ENCODE measurements at places on chromosomes 4 and X.

- DNase-seq, result no peak
- no peaks in the 10 kb centered on the region for H3K4me1 ChIP-seq
- H3K27me3 ChIP-seq, result no peaks in the 10 kb centered on the region
- H3K27ac ChIP-seq, result no peak overlapping the region
- H3K4me3 ChIP-seq, result no peak overlapping the region
These were observed 31.7 kb downstream of the RNF212 start for GRCh38 chr4:1081689-1082040.

- H3K4me3 ChIP-seq, result no peak overlapping the region
- no peaks in the 10 kb centered on the region for H3K4me1 ChIP-seq
- no peaks in the 10 kb centered on the region for H3K36me3 ChIP-seq
- no peak overlapping the region for H3K27ac ChIP-seq
- no peaks in the 10 kb centered on the region for H3K27me3 ChIP-seq
These were observed 332.1 kb downstream of the ASMT start for GRCh38 chrX:1946974-1947373.

DNA sequence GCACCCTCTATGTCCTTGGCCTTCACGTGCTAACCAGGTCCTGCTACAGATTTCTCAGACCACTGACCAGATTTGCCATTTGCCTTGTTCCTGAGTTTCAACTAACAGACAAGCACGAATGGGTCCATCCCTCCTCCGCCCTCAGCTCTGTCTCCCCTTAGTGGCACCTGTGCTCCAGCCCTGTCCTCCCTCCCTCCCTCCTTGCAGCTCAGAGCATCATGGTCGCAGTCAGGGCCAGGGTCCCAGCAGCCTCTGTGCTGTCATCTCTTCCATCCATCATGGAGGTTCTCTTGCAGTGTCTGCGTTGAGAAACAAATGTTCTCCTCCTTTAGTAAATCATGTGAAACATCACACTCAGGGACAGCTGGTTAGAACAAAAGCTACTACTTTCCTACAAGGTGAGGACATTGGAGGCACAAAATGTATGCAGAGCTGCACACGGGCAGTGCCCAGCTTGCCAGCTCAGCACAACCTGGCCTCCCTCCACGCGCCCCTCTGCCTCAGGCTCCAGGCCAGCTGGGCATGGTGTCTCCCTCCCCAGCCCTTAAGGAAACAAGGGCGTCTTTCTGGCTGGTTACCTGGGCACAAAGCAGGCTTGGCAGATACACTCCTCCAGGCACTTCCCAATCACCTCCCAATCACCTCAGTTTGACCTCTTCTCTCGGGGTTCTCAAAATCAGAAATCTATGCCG is 79.5 kb upstream of the ATP6AP2 start:
- no peak overlapping the region for H3K27ac ChIP-seq
- no peaks in the 10 kb centered on the region for H3K27me3 ChIP-seq
- no peak overlapping the region for H3K4me3 ChIP-seq
- DNase-seq, result no peak
- H3K36me3 ChIP-seq, result no peaks in the 10 kb centered on the region
- no peaks in the 10 kb centered on the region for H3K4me1 ChIP-seq

GRCh38 chr4:121693886-121694285 is 2.9 kb downstream of the ANXA5 start:
- no peaks in the 10 kb centered on the region for H3K36me3 ChIP-seq
- H3K4me3 ChIP-seq, result no peak overlapping the region
- no peaks in the 10 kb centered on the region for H3K27me3 ChIP-seq
- peaks cover 8% of the 10 kb centered on the region for H3K4me1 ChIP-seq
- no peak for DNase-seq

- no peak overlapping the region for H3K4me3 ChIP-seq
- DNase-seq, result no peak
- no peaks in the 10 kb centered on the region for H3K27me3 ChIP-seq
- no peaks in the 10 kb centered on the region for H3K36me3 ChIP-seq
These were observed 34.7 kb upstream of the NEUROG2 start for GRCh38 chr4:112550728-112551127.

Data from GM12878 (cell line).